Lung (tissue), 17 donors: ENCODE measurements at places on chromosomes 5 and 9.

GRCh38 chr5:57216714-57217113 is 42.9 kb downstream of the GPBP1 start:
- no peak for DNase-seq

GRCh38 chr5:112119969-112120368 is 299.1 kb downstream of the EPB41L4A start:
- no peak for DNase-seq

GRCh38 chr9:85738509-85738908 is 3.2 kb downstream of the AGTPBP1 start:
- DNase-seq = no peak

- DNase-seq = no peak
These were observed 23.9 kb upstream of the KIF4B start for GRCh38 chr5:154989626-154990025.

DNA sequence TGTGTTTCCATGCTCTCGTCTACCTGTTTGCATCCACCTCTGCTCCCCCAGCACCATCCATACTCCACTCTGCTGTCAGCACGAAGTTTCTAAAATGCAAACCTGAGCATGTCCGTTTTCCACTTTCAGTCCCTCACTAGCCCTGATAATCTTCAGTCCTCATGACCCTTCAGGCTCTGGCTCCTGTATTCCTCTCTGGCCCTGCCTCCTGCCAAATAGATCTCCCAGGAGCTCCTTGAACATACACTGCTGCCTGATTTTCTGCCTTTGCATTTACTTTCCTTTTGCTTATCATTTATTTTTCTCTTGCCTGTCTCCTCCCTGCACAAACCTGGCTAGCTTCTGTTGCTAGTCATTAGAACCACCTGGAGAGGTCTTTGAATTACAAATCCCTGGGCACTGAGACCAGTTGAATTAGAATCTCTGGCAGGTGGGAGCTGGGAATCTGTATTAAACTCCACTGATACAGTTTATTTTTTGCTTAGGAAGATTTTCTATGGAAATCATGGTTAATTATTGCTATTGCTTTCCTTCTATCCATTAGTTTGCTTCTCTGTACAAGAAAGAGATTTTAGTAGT is 18.5 kb downstream of the ARHGEF28 start:
- no peak for DNase-seq

GRCh38 chr5:111689357-111689935 is 67.5 kb downstream of the NREP start:
- DNase-seq = no peak

GRCh38 chr9:88716596-88717290 is 181.8 kb downstream of the NXNL2 start:
- DNase-seq = no peak

GRCh38 chr5:127849891-127850290 is 146.7 kb downstream of the CCDC192 start:
- DNase-seq = no peak

GRCh38 chr9:87710443-87710842 is 15.5 kb upstream of the CTSL start:
- no peak for DNase-seq

DNA sequence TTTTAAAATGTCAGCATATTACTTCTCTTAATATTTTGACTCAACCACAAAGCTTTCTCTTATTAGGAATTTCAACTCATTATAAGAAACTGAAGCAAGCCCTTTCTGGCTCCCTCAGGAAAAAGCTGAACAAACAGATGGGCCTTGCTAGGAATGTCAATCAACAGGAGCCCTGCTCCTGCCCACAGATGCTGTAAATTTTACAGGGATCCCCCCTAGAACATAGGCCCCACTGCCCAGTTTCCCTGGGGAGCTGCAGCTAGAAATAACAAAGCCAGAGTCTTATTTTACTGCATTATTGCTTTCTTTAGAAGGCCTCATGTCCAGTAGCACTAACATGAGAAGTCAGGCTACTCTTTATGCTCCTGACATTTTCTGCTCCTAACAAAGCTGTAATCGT is 103.8 kb downstream of the PCSK1 start:
- no peak for DNase-seq

DNA sequence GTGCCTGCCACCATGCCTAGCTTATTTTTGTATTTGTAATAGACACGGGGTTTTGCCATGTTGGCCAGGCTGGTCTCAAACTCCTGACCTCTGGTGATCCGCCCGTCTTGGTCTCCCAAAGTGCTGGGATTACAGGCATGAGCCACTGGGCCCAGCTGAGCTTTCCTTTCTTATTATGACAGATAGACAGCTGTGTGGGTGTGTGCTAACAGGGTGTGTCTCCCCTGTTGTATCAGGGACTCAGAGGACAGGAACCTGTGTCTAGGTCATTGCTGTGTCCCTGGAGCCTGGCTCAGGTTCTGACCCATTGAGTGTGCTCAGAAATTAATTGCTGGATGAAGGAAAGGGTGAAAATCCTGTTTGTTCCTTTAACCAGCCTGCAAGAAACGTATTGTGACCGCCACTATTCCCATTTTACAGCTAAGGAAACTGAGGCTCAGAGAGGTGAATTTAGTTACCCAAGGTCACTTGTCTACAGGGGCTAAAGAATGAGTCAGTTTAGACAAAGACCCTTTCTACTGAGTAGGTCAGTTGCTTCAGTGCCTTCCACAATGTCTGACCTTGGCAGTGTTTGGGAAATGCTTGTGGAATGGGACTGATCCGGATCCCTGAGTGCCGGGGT is 16.8 kb downstream of the NCS1 start:
- DNase-seq = no peak

- DNase-seq = peak; percentile 67
These were observed 107.0 kb downstream of the ZNF354C start for GRCh38 chr5:179166886-179167841.

DNA sequence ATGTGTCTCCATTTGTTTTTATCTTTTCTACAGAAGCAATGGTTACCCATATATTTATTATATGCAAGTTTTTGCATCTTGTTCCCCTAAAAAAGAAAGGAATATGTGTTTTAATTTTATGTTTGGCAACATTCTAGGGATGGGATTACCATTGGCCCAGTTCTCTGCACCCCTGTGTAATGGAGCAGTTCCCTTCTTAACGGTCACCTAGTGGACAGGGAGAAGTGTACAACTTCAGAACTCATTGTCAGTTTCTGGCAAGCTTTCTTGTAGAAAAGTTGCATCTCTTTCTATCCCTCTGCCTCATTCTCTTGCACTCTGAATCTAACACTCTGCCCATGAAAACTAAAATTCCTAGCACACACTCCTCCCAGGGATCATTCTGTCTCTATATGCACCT is 78.2 kb downstream of the DOCK8 start:
- no peak for DNase-seq

DNA sequence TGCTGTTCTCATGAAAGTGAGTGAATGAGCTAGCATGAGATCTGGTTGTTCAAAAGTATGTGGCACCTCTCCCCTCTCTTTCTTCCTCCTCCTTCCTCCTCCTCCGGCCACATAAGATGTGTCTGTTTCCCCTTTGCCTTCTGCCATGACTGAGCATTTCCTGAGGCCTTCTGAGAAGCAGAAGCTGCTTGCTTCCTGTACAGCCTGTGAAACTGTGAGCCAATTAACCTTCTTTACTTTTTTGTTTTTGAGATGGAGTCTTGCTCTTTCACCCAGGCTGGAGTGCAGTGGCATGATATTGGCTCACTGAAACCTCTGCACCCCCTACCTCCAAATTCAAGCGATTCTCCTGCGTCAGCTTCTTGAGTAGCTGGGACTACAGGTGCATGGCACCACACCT is 6.1 kb downstream of the S100Z start:
- no peak for DNase-seq

DNA sequence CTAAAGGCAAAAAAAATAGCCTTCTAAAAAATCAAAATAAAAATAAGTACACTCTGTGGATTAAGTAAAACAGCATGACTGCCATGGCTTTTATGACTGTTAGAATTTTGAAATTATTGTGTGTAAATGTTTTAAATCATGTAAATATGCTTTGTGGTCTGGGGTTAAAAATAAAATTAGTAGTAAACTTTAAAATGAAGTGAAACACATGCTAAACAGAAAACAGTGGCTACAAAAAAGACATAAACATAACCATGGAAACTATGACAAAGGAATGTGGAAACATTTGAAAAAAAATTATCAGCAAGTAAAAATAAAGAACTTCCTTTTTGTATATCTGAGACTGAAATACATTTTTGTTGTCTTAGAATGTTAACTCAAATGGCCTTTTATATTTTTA is 134.5 kb upstream of the SPEF2 start:
- DNase-seq = peak; percentile 79

DNA sequence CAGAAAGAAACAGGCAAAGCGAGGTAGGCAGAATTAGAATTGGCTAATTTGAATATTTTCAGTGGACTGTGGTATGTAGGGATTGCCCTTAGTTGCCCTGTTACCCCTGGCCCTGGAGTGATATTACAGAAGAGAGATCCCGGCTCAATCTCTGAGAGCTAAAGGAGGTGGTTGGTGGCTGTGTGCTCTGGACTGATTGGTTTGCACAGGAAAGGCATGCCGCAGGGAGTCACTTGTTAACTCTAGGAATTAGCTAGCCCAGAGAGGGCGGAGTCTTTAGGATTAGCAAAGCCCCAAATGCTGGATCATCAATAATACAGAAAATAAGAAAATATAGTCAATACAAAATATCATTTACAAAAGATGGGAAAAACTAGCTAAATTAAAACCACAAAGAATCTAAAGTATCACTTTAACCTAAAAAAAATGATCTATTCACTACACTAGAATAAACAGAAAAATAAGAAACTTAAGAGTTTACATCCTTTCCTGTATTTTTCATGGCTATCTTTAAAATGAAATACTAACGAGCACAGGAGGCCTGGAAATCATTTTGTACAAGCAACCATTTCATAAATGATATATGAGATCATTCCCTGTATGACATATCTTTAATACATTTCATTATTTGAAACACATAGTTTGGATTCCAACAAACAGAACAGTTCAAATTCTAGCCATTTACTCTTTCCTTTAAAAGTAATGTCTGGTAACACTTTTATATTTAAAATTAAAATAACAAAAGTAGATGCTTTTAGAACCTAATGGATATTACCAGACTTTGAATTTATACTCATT is 71.1 kb downstream of the GNAQ start:
- DNase-seq = no peak

DNA sequence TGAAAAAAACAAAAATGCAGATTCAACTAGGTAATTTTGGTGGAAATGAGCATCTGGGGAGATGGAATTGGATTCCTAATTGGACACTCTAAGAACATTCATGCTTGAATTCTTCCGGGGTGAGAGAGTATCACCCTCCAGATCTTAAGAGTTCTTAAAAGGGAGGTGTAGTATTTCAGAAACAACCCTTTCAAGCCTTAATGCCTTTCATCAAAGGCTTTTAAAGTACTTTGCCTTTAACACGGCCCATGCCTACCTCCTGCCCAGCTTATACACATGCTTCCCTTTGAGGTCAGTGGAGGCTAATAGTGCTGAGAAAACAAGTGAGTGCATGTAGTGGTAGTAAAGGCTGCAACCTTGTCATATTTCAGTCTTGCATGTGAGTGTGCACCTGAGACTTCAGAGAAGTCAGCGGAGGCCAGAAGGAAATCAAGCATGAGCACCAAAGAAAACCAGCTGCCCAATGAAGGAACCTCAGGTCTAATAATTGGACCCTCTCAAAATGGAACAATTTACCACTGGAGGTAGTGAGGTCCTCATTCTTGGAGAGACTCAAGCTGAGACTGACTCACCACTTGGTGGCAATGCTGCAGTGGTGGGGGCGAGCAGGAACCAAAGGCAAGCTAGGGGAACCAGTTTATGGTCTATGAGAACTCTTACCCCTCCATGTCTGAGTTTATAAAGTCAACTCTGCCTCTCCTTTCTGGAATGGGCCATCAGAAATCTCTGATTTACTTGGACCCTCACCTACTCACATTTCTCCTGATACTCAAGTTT is 98.4 kb upstream of the GDNF start:
- DNase-seq = no peak

DNA sequence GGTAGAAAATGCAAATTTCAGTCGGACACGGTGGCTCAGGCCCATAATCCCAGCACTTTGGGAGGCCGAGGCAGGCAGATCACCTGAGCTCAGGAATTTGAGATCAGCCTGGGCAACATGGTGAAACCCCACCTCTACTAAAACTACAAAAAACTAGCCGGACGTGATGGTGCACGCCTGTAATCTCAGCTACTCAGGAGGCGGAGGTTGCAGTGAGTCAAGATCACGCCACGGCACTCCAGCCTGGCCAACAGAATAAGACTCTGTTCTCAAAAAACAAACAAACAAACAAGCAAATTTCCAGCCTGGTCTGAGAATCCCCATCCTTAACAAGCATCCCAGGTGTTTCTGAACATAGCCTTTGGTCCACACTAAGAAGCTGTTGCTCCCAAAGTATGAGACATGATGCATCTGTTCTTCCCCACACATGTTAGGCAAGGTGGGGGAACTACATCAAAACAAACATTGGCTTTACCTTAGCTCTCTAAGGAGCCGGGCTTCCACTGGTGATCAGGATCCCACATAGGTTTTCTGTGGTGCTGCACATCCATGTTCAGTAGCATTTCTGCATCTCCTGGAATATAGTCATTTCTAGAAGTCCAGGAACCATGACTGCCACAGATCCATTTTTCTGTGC is 92.5 kb upstream of the DMRT1 start:
- no peak for DNase-seq

GRCh38 chr9:132041798-132042197 is 37.9 kb downstream of the MED27 start:
- no peak for DNase-seq

- DNase-seq = no peak
These were observed 204.5 kb downstream of the BRINP1 start for GRCh38 chr9:119164716-119165115.

DNA sequence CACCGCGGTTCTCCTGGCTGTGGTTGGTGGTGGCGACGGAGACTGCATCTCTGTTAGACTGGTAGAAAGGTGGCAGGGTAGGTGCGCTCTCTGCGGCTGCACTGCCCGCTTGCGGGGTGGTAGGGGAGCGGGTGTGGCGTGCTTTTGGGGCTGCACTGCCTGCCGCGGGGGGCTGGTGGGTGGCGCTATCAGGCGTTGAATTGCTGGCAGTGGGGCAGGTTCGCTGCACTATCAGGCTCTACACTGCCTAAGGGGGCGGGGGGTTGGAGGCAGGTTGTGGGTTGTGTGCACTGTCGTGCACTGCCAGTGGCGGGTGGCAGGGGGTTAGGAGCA is 21.0 kb upstream of the TRIM52 start:
- DNase-seq = no peak

GRCh38 chr9:133787754-133788025 is 49.5 kb upstream of the SARDH start:
- DNase-seq = no peak

DNA sequence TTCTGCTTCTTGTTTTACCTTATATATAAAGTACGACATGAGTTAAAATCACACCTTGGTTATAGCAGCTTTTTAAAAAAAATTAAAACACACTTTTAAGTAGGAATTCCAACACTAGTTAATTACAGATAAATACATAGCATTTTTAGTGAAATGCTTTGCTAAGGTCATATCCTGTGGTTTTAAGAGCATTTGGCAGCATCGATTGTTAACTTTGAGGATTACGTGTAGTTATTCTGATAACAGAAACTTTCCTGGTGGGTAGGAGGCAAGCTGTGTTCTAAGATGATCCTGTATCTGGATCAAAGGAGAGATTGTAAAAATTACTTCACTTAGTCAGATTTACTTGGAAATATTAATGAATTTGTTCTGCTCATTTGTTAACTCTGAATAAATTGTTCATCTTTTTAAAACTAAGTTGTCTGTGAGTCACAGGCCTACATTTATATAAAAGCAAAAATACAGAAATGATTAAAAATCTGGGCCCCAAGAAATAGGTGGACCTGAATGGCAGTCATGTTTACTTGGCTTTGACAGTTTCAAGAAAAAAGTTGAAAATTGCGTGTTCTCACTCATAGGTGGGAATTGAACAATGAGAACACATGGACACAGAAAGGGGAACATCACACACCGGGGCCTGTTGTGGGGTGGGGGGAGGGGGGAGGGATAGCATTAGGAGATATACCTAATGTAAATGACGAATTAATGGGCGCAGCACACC is 58.3 kb downstream of the TRIO start:
- DNase-seq = no peak
